ENCODE measurements at places on chromosomes 13 and 19.

DNA sequence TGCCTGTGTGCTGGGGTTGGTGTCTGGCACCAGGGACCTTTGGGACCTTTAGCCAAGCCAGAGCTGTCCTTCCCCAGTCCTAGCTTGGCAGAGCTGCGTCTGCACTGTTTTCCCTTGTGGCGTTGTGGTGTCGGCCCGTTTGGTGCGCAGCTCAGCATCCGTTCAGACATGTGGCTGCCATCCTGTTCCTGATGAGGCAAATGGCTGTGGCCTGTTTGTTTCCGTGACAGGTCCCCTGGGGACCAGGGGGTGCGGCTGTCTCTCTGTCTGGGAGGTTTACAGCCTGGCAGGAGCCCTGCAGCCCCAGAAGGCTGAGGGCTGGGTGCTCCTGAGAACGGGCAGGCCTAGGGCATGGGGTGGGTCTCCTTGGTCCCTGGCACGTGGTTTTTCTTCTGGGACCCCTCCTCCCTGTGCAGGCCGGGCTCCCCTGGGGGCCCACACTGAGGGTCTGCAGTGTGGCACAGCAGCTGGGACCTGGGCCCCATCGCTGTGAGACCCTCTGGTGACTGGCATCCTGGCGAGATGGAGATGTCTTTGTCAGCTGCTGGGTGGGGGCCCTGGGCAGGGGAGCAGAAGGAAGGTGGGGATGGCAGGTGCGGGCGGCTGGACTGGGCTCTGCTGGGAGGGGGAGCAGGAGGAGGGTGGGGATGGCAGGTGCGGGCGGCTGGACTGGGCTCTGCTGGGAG, 4.0 kb downstream of the SPPL2B start:
- DNase-seq: peak; percentile 18

DNA sequence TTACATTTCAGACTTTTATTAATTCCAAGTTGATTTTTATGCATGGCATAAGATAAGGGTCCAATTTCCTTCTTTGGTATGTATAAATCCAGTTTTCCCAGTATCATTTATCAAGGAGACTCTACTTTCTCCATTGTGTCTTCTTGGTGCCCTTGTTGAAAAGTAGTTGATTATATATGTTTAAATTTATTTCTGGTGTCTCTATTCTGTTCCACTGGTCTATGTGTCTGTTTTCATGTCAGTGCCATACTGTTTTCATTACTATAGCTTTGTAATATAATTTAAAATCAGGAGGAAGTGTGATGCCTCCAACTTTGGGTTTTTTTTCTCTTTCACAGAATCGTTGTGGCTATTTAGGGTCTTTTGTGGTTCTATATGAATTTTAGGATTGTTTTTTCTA, 233.0 kb downstream of the DCT start:
- no peak for DNase-seq

DNA sequence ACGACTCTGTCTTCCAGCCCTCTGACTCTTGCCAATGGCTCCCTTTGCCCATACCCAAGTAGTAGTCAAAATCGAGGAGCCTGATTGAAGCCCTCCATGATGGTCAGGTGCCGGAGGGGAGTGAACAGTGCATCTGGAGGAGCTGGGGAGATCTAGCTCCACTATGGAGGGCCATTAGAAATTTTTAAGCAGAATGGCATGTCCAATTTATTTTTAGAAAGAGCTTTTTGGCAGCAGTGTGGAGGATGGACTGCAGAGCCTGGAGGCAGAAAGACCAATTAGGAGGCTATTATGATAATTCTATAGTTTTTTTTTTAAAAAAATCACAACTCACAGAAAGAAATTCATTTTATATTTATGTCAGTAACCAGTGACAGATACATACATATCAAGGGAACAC, 92.7 kb upstream of the SLC7A1 start:
- no peak for DNase-seq

- DNase-seq: no peak
Observed at GRCh38 chr13:25406377-25406776, 34.6 kb downstream of the ATP8A2 start.

- DNase-seq: no peak
Observed at GRCh38 chr13:39095500-39095899, 57.2 kb downstream of the NHLRC3 start.

Data from activated CD4-positive, alpha-beta T cell treated with anti-CD3 and anti-CD28 coated beads, Interleukin-2, amount 50 U/mL, for 48 hours (primary cell).